Sciatic nerve (tissue), 2 donors: ENCODE measurements at places on chromosomes 1 and 21.

- peak; percentile 74 for DNase-seq
Observed at GRCh38 chr1:23483321-23484252, at the start of gene ASAP3. Gene ASAP3, minus strand, starts transcription at chr1:23484179. Its CDS starts 46 bp downstream, at chr1:23484133.

DNA sequence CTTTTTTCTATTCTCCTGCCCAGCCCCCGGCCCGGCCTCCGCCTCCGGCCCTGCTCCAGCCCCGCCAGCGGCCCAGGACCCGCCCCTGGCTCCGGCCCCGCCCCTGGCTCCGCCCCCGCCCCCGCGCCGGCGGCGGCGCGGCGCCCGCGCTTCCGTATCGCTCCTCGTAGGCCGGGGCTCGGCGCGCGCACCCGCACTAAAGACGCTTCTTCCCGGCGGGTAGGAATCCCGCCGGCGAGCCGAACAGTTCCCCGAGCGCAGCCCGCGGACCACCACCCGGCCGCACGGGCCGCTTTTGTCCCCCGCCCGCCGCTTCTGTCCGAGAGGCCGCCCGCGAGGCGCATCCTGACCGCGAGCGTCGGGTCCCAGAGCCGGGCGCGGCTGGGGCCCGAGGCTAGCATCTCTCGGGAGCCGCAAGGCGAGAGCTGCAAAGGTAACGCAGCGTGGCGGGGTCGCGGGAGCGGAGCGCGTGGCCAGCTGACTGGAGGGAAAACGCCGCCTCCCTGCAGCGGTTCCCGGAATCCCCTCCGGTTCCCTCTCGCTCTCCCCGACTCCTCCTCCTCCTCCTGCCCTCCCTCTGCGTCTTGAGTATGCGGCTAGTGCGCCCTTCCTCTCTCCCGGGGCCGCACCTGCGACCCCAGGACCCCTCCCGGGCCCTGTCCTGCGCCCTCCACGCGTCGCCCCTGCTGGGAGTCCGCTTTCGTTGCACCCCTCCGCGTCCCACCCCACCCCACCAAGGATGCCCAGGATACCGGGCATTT, at the start of gene IFNAR2:
Gene IFNAR2, plus strand, starts transcription at position 155 of the 761 bp plus-strand sequence. CDS start 11,985 bp downstream, outside the sequence.
- DNase-seq: peak; percentile 88

- no peak for DNase-seq
Observed at GRCh38 chr1:62908168-62908695, 124.3 kb downstream of the ATG4C start.

DNA sequence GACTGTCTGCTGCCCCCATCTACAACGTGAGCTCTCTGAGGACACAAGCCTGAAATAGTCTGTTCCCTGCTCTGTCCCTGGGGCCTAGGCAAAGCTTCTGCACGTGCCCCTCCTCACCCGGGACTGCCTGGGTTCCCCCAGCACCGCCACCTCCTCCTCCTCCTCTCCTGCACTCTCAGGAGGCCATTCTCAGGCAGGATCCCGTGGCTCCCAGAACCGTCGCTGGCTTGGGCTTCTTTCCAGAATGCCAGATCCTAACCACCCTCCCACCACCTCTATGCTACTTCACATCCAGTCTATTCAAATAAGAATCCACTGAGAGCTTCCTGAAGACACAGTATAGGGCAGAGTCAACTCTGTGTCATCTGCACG, 11.2 kb downstream of the NPHP4 start:
- DNase-seq: no peak

DNA sequence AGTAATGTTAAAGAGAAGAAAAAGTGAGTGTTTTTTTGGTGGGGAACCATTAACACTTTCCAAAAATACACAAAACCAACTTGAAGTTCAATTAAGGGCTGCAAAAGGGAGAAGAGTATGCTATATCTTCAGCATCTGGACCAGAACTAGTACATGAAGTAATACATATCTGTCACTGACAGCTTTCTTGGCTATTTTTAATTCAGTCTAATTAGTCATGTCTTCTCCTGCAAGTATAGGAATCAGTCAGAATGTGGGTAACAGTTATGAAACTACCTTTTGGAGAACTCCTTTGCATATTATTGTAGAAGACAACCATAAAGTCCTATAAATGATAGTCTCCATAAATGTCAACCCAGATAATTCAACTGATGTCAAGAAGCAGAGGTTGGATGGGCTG, 901.2 kb downstream of the TTLL7 start:
- no peak for DNase-seq

DNA sequence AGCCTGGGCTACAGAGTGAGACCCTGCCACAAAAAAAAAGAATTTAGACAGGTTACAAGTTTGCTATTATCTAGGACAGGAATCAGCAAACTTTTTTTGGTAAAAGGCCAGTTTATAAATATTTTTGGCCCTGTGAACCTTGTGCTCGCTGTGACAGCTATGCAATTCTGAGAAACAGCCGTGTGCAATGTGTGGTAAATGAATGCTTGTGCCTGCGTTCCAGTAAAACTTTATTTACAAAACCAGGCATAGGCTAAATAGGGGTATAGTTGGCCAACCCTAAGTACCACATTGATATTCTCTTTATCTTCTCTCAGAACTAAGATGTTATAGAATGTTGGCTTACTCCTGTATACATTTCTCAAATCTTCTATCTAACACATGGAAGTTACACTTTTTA, 24.3 kb downstream of the FBXO28 start:
- no peak for DNase-seq

DNA sequence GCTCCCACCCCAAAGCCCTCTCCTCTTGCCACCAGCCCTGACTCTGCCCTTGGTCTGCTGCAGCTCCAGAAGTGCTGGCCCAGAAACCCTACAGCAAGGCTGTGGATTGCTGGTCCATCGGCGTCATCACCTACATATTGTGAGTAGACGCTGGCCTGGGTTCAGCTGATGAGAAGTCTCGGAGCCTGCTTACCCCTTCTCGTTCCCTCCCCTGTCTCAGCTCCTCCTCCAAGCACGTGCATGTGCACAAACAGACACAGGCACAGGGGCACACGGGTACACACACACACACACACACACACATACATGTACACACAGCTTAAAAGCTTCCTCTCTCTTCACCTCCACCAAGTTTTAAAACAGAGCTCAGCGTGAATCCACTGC, 24.3 kb downstream of the CAMK1G start:
- no peak for DNase-seq

DNA sequence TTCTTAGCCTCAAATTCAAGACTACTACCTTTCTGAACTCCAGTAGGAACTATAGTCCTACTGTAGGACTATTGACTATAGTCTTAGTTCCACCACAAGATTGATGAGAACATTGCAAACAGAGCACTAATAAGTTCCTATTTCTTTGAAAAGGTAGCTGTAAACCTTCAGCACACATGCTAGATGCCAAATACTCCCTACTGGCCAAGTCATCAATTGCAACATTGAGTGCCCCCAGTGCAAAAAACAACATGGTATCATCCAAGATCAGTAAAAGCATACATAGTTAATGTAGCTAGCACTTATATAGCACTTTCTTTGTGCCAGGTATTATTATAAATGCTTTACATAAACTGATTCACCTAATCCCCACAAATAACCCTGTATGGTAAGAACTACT, 99.8 kb downstream of the MRPL39 start:
- no peak for DNase-seq

DNA sequence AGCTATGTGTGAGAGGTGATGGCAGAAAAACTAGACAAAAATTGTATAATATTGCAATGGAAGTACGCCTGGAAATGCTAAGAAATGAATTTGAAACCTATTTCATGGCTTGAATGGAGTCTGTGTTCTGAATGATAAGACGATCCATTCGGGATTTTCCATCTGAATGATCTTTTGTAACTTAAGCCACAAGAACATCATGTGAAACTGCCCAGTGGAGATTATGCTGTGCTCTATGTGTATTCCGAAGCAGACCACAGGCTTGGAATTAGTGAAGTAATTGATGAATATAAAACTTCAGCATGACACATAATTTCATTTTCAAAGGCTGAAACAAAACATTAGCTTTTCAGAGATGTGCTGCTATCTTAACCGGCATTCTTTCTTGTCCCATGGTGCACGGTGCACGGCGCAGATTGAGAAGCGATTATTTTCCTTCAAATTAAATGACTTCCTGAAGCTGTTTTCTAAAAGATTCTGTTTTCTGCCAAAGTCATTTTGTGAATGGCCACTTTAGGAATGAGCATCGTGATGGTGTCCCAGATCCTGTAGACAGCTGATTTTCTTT, 652.9 kb downstream of the PLA2G4A start:
- no peak for DNase-seq

DNA sequence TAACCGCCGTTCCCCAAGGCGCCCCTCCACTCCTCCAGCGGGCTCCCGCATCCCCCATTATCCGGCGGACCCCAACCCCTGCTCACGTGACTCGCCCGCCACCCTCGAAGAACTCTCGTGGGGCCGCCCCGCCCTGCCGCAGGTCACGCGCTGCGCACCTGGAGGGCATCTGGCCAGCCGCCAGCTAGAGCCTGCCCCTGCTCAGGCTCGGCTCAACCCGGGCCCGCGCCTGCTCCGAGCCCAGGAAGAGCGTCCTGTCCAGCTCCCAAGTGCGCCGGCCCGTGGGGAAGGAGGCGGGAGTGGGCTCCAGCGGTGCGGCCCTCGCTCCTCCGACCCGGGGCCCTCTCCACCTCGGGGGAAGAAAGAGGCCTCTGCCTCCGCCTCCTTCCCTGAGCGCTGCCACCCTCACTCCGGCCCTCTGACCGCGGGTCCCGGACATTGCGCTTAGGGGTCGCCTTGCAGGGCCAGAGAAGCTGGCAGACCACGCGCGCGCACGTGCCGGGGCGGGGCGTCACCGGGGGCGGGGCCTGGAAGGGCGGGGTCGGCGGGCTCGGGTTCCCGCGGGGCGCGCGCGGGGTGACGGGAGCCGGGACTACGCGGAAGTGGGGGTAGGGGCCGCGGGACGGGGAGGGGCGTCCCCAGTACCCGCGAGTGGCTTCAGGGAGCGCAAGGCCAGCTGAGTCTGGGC, 28.4 kb downstream of the HMGN2 start:
- peak; percentile 94 for DNase-seq

GRCh38 chr1:98793136-98793535, 131.6 kb downstream of the SNX7 start:
- DNase-seq: no peak

DNA sequence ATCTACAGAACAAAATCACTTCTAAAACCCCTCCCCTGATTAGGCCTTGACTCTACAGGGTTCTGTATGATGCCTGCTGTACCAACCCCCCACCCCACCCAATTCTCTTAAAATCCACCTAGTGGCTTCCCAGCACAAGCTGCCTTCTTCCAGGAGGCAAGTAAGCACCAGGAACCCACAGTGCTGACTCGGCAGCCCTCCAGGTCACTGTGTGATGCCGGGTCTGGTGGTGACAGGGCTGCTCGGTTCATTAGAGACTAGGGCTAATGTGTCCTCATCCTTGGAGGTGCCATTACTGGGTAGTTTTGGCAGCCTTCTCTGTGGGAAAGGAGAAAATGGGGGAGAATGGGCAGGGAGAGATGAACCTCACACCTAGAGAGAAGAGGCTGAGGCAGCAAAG, 363.5 kb downstream of the PTPRU start:
- DNase-seq: no peak

DNA sequence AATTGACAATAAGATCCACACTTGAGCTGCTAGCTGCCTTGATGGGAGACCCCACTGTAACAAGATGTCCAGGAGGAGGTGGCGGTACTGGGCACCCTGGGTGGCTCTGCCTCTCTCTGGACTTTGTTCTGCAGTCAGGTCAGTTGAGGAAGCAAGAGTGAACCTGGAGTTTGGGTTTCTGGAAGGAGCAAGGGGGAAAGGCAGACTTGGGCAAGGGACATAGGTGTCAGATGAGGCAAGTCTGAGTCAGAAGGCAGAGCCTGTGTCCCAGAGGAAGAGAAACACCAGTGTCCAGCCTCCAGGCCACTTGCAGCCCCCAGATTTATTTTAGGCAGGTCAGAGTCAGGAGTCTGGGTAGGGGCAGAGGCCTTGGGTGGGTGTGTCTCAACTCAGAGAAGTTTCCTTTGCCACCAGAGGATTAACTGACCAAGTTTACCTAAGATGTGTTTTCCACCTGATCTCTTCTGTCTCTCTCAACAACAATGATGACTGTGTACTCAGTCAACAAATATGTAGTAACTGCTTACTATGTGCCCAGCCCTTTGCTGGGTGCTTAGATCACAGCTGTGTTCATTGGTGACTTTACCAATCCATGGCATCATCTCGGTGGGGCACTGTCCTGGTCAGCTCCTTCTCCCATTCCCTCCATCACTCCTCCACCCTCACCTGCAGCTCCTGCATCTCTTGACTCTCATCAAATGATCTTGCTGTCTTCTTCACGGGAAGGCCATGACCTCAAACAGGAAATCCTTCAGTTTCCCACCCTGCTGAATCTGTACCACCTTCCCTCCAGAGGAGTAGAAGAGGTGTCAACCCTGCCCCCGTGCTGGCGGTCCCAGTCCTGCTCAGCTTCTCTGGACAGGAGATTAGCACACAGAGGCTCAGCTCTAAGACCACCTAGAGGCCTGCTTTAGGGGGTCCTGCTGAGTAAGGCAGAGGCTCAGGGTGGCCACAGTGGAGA, 36.6 kb downstream of the ELF3 start:
- DNase-seq: no peak

DNA sequence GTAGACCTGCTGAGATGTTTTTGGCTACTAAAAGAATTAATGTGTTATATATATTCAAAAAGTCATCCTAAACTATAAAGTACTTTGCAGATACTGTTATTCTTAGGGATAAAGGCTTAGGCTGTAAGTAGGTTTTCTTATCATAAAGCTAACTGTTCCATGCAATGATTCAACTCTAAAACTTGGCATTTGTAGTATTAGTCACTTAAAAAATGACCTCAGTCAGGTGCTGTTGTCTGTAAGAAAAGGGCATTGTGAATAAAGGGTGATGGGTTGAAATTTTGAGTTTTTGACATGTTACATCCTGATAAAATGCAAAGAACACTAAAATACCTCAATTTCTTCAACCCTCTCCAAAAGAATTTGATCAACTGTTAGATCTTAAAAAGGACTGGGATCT, 32.9 kb downstream of the ADCY10 start:
- no peak for DNase-seq

- peak; percentile 48 for DNase-seq
Observed at GRCh38 chr1:161225178-161225533, 704 bp upstream of the TOMM40L start.

GRCh38 chr1:197463142-197463541, 195.1 kb downstream of the CRB1 start:
- no peak for DNase-seq

DNA sequence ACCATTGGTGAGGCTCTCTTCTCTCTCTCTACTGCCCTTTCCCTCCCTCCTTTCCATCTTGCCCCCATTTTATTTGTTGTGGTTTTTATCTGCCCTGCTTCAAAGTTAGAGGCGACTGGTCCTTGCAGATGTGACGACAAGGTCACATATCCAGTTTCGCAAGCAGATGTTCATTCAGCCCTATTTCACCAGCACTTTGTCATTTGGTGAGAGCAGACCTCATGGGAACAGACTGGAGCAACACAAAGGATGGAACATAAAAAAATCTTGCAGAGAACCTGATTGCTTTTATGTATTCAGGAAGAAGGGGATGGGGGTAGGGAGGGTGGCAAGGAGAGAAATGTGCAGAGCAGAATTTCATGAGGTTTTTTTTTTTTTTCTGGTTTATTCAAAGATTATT, 84.3 kb downstream of the ELAVL4 start:
- no peak for DNase-seq

GRCh38 chr1:154808261-154808908, 61.7 kb downstream of the KCNN3 start:
- DNase-seq: no peak
